ENCODE measurements at places on chromosomes 4 and X. TPM values are rescaled to one million over a fixed set of nuclear protein-coding genes. Genes with fewer than 3 reads are reported as not detected.

Gene ADH7
- total RNA-seq = not detected

GRCh38 chrX:15143825-15144121 lies 126.1 kb downstream of the ASB9 start:
- H3K27ac ChIP-seq = no peak overlapping the region
- H3K4me1 ChIP-seq = peaks cover 22% of the 10 kb centered on the region
- no peak overlapping the region for H3K4me3 ChIP-seq

DNA sequence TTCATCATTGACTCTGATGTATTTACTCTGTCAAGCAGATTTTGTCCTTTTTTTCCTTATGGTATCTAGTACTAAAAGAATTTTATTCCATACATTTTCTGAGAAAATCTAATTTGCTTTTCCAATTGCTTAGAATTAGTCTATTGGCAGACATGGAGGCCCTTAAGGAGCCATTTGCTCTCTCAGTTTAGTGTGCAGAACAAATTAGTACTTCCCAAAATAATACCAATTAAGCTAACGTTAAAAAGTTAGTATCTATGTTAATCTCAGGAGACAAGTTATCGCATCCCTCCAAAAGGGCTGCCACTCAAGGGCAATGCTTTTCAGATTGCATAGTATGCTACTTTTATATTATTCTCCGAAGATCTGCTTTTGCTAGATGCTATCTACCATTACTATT lies 47.7 kb downstream of the PDHA2 start:
- no peaks in the 10 kb centered on the region for H3K27me3 ChIP-seq
- no peak for DNase-seq
- no peak overlapping the region for H3K4me3 ChIP-seq

- H3K4me3 ChIP-seq = peak overlapping the region; percentile 90
- peaks cover 45% of the 10 kb centered on the region for H3K4me1 ChIP-seq
- DNase-seq = peak; percentile 96
- H3K36me3 ChIP-seq = no peaks in the 10 kb centered on the region
Observed at GRCh38 chr4:103075435-103075893, 1.1 kb downstream of the SLC9B2 start.

Gene TRPC5OS
- not detected for total RNA-seq

Gene NKX1-1
- total RNA-seq = not detected

DNA sequence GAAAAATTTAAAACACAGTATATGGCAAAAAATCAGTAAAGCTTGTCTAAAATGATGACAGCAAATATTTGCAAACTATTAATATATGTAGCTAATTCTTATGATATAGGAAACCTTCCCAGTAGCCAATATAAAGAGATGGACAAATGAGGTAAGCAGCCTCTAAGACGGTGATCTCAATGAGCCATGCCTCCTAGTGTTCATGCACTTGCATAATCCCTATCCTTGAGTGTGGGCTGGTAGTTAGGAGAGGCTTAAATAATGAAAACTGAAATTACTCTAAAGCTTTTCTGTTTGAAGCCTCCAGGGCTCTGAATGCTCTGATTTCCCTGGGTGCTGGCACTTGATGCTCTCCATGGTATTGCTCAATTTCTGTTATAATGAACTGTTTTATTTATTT lies 24.6 kb upstream of the ARMCX4 start:
- H3K27ac ChIP-seq = no peak overlapping the region
- no peaks in the 10 kb centered on the region for H3K36me3 ChIP-seq
- no peak overlapping the region for H3K4me3 ChIP-seq
- no peaks in the 10 kb centered on the region for H3K27me3 ChIP-seq

DNA sequence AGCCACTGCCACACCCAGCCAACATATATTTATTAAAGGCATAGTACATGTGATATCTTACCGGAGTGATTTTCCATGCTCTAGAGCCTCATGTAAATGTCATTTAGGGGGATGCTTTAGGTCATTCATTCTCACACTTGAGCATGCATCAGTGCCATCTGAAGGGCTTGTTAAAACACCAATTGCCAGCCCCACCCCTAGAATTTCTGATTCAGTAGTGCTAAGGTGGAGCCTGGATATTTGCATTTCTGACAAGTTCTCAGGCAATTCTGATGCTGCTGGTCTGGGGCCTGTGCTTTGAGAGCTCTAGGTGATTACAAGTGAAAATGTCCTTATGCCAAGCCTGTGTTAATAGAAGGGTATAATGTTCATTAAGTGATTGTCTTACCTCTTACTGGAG lies 107.7 kb downstream of the PHEX start:
- no peak for DNase-seq
- no peak overlapping the region for H3K4me3 ChIP-seq
- H3K4me1 ChIP-seq = peaks cover 9% of the 10 kb centered on the region
- no peaks in the 10 kb centered on the region for H3K27me3 ChIP-seq
- no peak overlapping the region for H3K27ac ChIP-seq

Gene ODAPH
- total RNA-seq = not detected

Gene SAP30
- total RNA-seq = 25.1 TPM

DNA sequence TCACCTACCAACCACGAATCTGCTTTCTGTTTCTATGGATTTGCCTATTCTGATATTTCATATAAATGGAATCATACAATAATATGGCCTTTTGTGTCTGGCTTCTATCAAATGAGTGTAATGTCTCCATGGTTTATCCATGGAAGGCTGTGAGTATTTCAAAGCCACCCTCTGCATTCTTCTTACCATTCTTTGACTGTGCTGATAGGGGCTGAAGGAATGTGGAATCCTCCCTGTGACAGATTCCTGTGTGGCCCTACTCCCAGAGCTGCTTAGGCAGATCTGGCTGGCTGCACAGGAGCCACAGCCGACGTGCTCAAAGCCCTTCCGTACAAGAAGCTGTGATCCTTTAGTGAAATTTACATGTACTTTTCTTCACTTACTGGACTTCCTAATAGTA lies 163.2 kb downstream of the HS6ST2 start:
- H3K36me3 ChIP-seq = no peaks in the 10 kb centered on the region
- no peak overlapping the region for H3K27ac ChIP-seq
- no peaks in the 10 kb centered on the region for H3K4me1 ChIP-seq
- no peak overlapping the region for H3K4me3 ChIP-seq

DNA sequence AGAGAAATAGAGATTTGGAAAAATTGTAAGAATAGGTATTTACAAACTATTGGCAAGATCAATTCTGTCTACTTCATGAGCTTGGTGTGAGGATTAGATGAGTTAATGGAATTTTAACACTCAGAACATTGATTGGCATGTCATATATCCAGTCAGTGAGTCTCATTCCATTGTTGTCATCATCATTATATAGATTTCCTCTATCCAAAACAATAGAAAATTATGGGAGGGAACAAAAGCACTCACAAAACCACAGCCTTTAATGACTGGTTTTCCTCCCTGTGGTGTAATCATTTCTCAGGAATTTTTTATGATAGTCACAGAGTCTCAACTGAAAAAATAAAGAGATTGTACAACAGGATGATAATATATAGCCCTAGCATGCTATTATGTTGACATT lies 21.1 kb downstream of the KLHL5 start:
- H3K27me3 ChIP-seq = no peaks in the 10 kb centered on the region
- H3K27ac ChIP-seq = no peak overlapping the region
- H3K36me3 ChIP-seq = peaks cover 8% of the 10 kb centered on the region
- DNase-seq = no peak
- H3K4me1 ChIP-seq = no peaks in the 10 kb centered on the region
- no peak overlapping the region for H3K4me3 ChIP-seq

- peaks cover 18% of the 10 kb centered on the region for H3K4me1 ChIP-seq
- H3K4me3 ChIP-seq = no peak within 1 kb of the TSS
- H3K27ac ChIP-seq = no peak within 1 kb of the TSS
- no peaks in the 10 kb centered on the region for H3K27me3 ChIP-seq
- H3K36me3 ChIP-seq = no peaks in the 10 kb centered on the region
- DNase-seq = peak; percentile 50
Observed at GRCh38 chrX:70422851-70423341, at the start of gene GDPD2. TSS of gene GDPD2 (plus strand) at chrX:70423314. CDS start at chrX:70424985, 1,671 bp downstream.

DNA sequence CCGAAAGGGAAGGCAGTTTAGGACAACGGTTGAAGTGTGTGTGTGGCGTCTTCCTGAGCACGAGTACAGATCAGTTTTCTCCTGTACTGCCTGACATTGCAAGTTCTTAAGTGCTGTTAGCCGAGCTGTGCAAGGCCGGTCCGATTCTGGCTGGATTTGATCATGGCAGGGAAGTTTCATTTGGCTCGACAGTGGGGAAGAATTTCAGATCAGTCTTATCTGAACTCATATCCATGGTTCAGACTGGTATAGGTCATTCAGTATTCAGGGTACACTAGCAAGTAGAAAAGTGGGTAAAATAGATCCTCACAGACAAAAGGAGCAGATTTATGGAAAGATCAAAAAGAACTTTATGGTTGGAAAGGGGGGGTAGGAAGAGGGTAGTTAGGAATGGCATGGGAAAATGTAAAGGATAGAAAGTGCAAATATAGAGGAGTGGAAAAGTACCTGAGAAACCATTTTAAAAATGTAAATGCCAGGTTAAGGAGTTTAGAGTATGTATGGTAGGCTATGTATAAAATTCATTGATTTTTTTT lies 716 bp downstream of the THAP9 start:
- peak overlapping the region; percentile 91 for H3K27ac ChIP-seq
- no peak for DNase-seq
- H3K27me3 ChIP-seq = no peaks in the 10 kb centered on the region
- H3K36me3 ChIP-seq = peaks cover 1% of the 10 kb centered on the region
- peak overlapping the region; percentile 88 for H3K4me3 ChIP-seq
- peaks cover 39% of the 10 kb centered on the region for H3K4me1 ChIP-seq

- peaks cover 2% of the 10 kb centered on the region for H3K4me1 ChIP-seq
- H3K27me3 ChIP-seq = no peaks in the 10 kb centered on the region
- no peak overlapping the region for H3K4me3 ChIP-seq
- H3K27ac ChIP-seq = no peak overlapping the region
Observed at GRCh38 chr4:103046416-103047290, 27.1 kb upstream of the SLC9B1 start.

GRCh38 chr4:154916068-154916467 lies 135.0 kb downstream of the RBM46 start:
- no peaks in the 10 kb centered on the region for H3K36me3 ChIP-seq
- no peak for DNase-seq
- no peak overlapping the region for H3K4me3 ChIP-seq

Gene ARHGEF9
- total RNA-seq = 2.0 TPM

- H3K27ac ChIP-seq = no peak overlapping the region
- H3K4me3 ChIP-seq = no peak overlapping the region
- no peaks in the 10 kb centered on the region for H3K36me3 ChIP-seq
Observed at GRCh38 chr4:18075823-18076433, 54.4 kb upstream of the LCORL start.

Gene CLDN22
- total RNA-seq = not detected

DNA sequence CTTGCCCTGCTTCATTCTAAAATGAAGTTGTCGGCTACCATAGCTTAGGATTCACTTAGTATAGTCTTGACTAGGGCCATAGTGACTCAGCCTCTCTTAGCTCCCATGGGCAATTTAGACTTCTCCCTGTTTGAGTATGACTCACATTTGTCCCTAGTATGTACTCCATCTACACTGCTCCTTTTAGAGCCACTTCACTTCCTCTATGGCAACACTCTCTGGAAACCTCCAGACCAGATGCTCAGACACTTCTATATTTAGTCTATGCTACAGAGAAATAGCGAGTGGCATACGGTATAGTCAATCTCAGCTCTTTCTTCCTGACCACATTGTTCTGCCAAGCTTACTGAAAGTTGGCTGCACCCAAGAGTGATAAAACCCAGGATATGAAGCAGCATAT lies 11.2 kb downstream of the MEPE start:
- no peak overlapping the region for H3K27ac ChIP-seq
- H3K4me3 ChIP-seq = no peak overlapping the region
- no peaks in the 10 kb centered on the region for H3K36me3 ChIP-seq
- H3K27me3 ChIP-seq = peaks cover 29% of the 10 kb centered on the region
- peaks cover 4% of the 10 kb centered on the region for H3K4me1 ChIP-seq

Gene MMGT1
- total RNA-seq = 7.5 TPM

DNA sequence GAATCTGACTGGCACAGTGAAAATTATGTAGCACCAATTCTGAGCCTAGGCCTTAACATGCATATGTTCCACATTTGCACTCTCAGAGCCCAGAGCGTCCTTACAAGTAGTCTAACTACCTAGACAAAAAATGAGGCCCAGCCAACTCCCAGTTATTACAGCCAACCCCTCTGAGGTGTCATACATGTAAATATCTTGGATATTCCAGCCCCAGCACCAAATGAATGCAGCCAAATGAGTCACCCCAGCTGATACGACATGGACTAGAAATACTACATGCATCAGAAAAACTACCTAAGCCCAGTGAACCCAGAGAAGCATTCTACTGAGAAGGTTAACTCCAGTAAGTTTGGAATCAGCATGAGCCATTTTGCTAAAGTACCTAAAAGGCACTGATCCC lies 145.1 kb downstream of the STPG2 start:
- H3K4me3 ChIP-seq = no peak overlapping the region
- no peak overlapping the region for H3K27ac ChIP-seq
- no peaks in the 10 kb centered on the region for H3K4me1 ChIP-seq
- no peak for DNase-seq
- H3K36me3 ChIP-seq = no peaks in the 10 kb centered on the region
- H3K27me3 ChIP-seq = no peaks in the 10 kb centered on the region

GRCh38 chr4:158837527-158838141 lies 68.8 kb downstream of the FNIP2 start:
- H3K36me3 ChIP-seq = peaks cover 11% of the 10 kb centered on the region
- H3K27ac ChIP-seq = no peak overlapping the region
- no peak overlapping the region for H3K4me3 ChIP-seq
- peaks cover 52% of the 10 kb centered on the region for H3K4me1 ChIP-seq
- no peaks in the 10 kb centered on the region for H3K27me3 ChIP-seq
- DNase-seq = no peak

DNA sequence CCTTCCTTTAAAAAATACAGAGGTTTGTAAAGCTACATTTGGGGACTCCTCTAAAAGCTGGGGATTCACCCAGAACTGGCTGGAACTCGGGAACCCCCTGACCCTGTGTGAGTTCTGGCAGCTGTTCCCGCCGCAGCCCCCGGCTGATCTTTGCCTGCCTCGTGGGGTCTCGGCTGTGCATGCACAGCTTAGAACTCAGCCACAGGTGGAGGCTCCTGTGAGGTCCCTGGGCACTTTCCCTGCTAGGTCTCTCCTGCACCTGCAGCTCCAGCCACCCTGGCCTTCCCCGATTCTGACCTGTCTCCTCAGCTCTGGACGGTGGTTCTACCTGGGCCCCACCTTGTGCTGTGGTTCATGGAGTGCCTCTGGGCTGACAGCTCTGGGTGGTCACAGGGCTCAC lies 48.6 kb upstream of the HGFAC start:
- no peak overlapping the region for H3K27ac ChIP-seq
- H3K4me3 ChIP-seq = no peak overlapping the region
- no peak for DNase-seq
- no peaks in the 10 kb centered on the region for H3K27me3 ChIP-seq

GRCh38 chr4:116328261-116328860 lies 757.0 kb downstream of the TRAM1L1 start:
- no peaks in the 10 kb centered on the region for H3K27me3 ChIP-seq
- H3K4me1 ChIP-seq = no peaks in the 10 kb centered on the region
- H3K36me3 ChIP-seq = no peaks in the 10 kb centered on the region
- no peak overlapping the region for H3K27ac ChIP-seq
- H3K4me3 ChIP-seq = no peak overlapping the region
- DNase-seq = no peak

Gene COL4A6
- 8.2 TPM for total RNA-seq

Data from HepG2 (cell line).